ENCODE measurements at places on chromosomes 6 and 20.

- no peak for DNase-seq
Measured at GRCh38 chr20:46954490-46955038, 59.9 kb downstream of the EYA2 start.

DNA sequence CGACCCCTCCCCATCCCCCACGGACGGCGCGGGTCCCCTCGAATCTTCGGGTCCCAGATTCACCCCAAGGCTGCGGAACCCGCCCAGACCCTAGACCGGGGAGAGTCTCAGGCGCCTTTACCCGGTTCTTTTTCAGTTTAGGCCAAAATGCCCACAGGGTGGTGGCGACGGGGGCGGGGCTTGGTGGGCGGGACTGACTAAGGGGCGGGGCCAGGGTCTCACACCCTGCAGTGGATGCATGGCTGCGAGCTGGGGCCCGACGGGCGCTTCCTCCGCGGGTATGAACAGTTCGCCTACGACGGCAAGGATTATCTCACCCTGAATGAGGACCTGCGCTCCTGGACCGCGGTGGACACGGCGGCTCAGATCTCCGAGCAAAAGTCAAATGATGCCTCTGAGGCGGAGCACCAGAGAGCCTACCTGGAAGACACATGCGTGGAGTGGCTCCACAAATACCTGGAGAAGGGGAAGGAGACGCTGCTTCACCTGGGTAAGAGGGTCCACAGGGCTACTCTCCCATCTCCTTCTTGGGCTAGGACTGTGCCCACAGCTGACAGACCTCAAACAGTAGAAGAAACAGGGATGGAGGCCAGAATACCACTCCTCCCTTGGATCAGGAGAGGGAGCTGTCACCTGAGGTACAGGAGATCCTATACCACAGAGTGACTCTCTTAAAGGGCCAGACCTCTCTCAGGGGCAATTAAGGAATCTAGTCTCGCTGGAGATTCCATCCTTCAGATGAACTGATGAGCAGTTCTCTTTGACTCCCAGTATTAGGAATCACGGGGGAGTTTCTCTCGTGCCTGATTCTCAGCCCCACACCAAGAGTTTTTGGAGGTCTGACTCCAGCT lies 942 bp downstream of the HLA-E start:
- peak; percentile 91 for DNase-seq

DNA sequence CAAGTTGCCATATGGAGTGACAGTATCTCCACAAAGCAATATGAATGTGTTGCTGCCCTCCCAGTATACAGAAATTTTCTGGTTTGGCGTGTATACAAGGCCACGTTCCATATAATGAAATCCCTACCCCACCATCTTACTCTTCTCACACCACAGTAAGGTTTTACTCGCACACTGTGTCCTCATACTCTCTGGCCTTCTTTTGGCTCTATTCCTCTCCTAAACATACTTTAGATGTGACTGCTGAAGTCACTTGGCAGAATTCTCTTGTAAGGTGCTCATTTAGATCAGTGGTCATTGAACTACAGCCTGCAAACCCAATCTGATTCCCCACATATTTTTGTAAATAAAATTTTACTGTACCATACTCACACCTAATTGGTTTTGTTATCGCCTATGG lies 123.2 kb downstream of the RFPL4B start:
- DNase-seq, result no peak

- no peak for DNase-seq
Measured at GRCh38 chr6:145811741-145812140, 2.9 kb downstream of the FBXO30 start.

DNA sequence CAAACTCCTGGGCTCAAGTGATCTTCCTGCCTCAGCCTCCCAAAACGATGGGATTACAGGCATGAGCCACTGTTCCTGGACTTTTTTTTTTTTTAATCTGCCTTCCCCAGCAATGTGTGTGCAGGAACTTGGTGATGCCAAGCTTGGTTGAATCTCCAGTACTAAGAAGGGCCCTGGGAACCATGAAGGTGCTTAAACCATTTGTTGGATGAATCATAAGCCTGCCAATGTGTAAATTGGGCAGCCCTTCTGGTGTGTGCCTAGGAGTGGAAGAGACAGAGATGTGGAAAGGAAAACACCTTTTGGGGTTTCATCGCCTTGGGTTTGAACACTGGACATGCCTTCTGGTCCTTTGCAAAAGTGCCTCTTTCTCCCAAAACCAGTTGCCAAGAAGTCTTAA lies 7.1 kb upstream of the SPO11 start:
- DNase-seq, result no peak

GRCh38 chr6:72651174-72651573 lies 29.3 kb downstream of the KCNQ5 start:
- DNase-seq, result no peak

- no peak for DNase-seq
Measured at GRCh38 chr20:38609815-38610214, 8.2 kb downstream of the ARHGAP40 start.
